ENCODE measurements at places on chromosomes 1 and 21. TPM values are rescaled to one million over a fixed set of nuclear protein-coding genes. Genes with fewer than 3 reads are reported as not detected.
A peak's percentile ranks its signal among the peaks of the same experiment; 100 is the strongest.

DNA sequence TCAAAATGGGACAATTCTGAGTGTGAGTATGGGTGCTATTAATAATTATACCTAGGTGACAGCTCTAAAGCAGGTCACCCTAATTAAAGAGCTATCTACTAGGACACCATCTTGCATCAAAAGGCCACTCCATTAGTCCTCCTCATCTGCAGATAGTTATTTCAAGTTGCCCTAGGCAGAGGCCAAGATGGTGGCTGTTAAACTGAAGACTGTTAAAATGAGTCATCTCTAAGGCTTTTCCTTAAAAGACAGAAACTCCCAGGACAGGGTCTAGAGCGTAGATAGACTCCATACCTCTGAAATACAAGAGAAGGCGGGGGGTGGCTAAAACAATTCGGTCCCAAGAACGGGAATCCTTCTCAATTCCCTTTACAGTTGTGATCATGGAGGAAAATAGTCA is 4.5 kb upstream of the ZNF697 start:
- no peak for DNase-seq

DNA sequence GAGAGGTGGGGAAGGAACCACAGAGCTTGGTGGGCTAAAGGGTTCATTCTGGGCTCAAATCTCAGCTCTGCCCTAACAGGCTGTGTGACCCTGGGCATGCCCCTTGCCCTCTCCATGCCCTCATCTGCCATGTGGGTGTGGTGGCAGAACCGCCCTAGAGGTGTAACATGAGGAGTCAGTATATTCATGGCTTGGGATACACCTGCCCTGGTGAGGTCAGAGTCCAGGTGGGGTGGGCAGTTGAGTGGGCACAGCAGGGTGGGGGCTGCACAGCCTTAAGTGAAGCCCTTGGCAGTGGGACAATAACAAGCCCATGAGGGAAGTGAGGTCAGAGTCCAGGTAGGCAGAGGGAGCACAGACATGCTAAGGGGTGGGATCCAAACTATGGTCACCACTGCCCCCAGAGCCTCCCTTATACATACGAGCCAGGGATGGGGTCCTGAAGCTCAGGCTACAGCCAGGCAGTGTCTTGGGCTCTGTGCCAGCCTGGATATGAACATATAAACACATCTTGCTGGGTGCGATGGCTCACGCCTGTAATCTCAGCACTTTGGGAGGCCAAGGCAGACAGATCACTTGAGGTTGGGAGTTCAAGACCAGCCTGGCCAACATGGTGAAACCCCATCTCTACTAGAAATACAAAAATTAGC is 59.0 kb upstream of the EFHD2 start:
- DNase-seq: no peak

DNA sequence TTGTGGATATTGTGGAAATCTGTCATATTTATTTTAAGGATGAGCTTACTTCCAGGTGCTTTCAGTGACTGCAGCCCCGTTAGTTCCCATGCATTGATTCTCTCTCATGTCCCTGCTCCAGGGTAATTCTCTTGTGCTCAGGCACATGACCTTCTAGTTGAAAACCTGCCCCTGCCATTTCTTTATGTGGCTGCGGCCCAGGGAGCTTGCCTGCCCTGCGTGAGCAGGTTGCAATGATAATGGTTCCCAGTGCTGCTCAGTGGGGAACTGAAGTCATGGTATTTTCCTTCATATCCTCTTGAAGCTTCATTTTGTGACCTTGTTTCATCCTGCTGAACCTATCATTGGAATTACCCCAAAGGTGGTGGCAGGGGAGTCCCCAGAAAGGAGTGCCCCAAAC is 229.8 kb downstream of the DISC1 start:
- DNase-seq: no peak

GRCh38 chr1:182633657-182634281 is 29.6 kb upstream of the RGS16 start:
- no peak for DNase-seq

GRCh38 chr1:240575981-240576662 is 35.8 kb downstream of the GREM2 start:
- DNase-seq: peak; percentile 28

DNA sequence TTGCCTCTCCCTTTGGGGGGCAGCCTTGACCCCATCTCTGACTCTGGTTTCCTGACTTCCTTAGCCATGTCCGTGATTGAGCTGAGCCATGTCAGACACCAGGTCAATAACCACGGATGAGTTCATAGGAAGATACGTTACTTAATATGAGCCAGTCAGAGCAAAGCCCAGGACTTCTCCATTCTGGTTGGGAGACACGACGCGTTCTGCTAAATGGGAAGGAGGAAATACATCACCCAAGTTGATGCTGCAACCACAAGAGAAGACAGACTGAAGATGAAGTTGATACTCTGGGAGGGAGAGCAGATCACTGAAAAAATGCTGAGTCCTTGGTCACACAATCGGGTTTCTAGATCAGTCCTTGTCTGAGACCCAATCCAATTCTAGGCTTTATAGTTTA is 90.9 kb downstream of the MATN1 start:
- DNase-seq: no peak

DNA sequence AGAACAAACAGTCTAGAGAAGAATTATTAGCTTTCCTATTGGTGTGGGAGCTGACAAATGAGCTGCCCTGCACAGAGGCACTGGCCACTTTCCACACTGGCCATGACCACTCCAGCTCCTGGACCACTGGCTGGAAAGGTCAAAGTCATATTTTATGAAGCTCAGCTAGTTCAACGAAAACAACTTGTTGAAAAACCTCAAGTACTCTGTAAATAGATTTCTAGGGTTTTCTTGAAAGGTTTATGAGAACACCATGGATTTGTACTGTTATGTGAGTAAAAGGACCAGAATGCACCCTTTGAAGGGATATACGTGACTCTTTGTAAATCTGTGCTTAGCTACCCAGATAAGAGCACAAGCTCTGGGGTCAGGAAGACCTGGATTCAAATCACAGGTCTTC is 54.5 kb upstream of the FGGY start:
- no peak for DNase-seq

DNAJC6 gene
- 1.4 TPM for total RNA-seq

ETV3L gene
- not detected for total RNA-seq

ASH1L gene
- total RNA-seq: 41.1 TPM

SPRR1B gene
- total RNA-seq: not detected

Measured in activated CD8-positive, alpha-beta T cell treated with anti-CD3 and anti-CD28 coated beads, Interleukin-2, amount 10 ng/mL, durations not matched to agents 7 days and 5 days (primary cell).